ENCODE measurements at places on chromosomes 3 and 15.

GRCh38 chr3:61831973-61832372, 270.6 kb downstream of the PTPRG start:
- no peak for DNase-seq

GRCh38 chr3:138539352-138539751, 54.7 kb downstream of the CEP70 start:
- DNase-seq: no peak

DNA sequence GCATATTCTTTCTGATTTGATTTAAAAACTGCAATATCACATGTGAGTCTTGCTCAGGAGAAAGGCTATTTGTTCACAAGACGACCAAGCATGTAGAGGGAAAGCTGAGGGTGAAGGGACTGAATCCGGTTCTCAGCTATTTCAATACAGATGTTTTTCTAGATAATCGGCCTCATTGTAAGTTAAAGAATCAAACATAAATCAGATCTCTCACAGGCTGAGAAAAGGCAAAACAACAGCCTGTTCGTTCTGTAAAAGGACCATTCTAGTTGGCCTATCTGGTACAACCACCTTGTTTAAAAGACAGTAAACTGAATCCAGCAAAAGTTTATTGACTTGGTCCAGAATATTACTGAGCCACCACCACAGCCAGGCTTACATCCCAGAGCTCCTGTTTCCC, 1045.7 kb upstream of the CFAP20DC start:
- no peak for DNase-seq

DNA sequence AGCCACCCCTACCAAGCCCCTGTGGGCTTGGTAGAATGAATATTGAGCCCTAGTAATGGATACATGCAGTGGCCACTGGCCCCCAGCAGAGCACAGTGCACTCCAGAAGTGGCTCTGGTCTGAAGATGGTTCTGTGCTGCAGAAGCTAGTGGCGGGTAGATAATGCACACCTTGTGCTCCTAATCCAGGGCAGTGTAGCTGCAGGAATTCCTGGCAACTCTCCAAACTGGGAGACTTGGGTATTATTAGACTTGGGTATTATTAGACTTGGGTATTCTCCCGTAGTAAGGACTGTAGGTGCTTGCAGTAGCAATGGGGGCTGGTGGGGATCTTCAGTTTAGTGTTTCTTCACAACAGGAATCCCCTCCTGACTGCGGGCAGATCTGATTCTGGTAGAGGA, 34.7 kb downstream of the NUSAP1 start:
- no peak for DNase-seq

- DNase-seq: peak; percentile 29
These were observed 26.4 kb upstream of the LAMP3 start for GRCh38 chr3:183188895-183189462.
